ENCODE measurements at places on chromosomes 4 and X.
A peak's percentile ranks its signal among the peaks of the same experiment; 100 is the strongest.

GRCh38 chrX:154714925-154715324, 36.0 kb downstream of the GAB3 start:
- DNase-seq: peak; percentile 64

- no peak for DNase-seq
Observed at GRCh38 chrX:38612281-38612680, 50.9 kb downstream of the TSPAN7 start.

GRCh38 chr4:78002260-78002659, 54.9 kb upstream of the FRAS1 start:
- no peak for DNase-seq

GRCh38 chr4:169251291-169252235, 19.2 kb downstream of the SH3RF1 start:
- DNase-seq: no peak

DNA sequence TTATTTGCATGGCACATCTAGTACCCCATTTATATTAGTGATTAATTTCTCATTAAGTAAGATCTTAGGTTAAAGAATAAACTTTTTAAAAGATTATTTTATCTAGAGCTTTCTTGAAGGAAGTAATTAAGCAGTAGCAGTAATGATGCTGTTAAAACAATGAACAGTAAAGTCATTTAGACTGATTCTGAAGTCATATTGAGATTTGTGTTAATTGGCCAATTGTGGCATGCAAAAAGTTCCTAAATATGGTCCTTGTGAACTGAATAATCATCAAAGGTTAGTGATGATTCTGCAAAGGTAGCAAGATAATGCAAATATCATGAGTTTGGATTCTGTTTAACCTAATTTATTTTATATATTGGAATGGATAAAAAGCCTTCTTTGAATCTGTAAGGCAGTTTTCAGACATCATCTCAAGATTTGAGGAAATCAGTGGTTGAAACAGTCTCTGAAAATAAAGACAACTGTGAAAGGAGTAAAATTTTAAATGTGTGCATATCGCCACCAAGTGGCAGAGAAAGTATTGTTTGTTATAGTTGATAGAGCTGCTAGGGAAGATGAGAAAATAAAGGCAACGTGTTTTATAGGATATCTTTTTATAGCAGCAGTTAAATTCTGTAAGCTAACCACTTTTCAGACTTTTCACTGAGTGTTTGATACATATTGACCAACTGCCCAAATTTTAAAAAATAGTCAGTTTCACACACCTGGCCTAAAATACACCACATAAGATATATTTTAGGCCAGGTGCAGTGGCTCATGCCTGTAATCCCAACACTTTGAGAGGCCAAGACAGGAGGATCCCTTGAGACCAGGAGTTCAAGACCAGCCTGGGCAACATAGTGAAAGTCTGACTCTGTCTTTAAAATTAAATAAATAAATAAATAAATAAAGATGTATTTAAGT, 79.6 kb downstream of the CCKAR start:
- no peak for DNase-seq

DNA sequence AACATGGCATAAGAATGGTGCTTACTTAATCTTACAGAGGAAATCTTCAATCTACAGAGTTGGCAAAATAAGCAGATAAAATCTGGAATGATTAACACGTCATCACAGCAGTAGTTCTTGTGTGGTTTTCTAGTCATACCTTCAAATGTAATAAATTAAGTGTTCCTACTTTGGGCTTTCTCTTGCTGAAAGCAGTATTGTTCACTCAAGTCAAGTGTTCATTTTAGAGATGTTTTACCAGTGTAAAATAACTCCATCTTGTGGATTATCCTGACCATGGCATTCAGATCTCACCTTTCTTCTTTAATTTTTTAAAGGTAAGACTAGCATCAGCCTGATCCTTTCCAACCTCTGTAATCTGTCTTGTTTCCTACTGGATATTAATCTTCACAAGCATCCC, 72.9 kb downstream of the ADAMTS3 start:
- no peak for DNase-seq

DNA sequence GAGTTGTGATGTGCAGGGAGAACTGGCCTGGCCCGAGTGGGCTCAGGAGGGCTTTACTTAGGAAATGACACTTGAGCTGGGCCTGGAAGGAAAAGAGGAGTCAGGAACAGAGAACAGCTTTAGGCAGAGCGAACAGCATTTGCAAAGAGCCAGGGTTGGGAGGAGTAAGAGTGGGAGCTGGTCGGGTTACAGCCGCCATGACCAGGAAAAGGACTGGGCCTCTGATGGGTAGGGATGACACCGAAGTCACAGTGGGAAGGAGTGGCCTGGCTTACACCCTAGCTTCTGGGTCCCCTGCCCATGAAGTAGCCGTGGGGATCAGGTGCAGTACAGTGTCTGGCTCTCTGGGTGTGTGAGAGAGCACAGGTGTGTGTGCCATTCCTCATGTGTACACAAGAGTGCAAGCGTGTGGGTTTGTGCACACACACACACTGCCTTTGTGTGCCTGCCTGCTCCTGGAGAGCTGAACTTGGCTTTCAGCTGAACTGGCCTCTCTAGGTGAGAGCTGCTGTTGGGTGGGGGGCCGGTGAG, 31.6 kb downstream of the TRMT44 start:
- DNase-seq: no peak

- DNase-seq: peak; percentile 35
Observed at GRCh38 chr4:184282251-184282713, 64.6 kb upstream of the ENPP6 start.

DNA sequence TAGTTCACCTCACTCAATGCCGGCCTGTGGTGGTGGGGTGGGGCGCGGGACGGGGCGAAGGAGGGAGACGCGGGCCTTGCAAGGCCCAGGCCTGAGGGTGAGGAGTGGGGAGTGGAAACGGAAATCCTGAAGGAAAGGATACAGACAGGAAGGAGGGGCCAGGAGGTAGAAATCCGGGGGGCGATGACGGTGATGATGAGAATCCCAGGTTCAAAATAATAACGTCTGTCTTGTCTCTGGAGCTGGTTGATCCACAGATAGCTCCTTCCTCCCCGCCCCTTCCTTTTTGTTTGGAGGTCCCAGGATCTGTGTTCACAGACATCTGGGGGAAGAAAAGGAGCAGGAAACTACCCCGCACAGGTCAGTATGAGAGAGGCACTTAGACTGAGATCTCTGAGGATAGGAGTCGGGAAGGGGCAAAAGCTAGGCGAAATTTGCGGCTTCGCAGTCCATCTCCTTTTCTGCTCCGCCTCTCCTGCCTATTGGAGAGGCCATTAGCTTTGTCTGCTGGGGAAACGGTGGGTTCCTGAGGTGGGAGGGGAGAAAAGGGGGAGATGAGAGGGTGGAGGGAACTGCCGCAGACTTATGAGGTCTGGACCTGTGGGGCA, 746 bp downstream of the TCEAL7 start:
- DNase-seq: no peak

DNA sequence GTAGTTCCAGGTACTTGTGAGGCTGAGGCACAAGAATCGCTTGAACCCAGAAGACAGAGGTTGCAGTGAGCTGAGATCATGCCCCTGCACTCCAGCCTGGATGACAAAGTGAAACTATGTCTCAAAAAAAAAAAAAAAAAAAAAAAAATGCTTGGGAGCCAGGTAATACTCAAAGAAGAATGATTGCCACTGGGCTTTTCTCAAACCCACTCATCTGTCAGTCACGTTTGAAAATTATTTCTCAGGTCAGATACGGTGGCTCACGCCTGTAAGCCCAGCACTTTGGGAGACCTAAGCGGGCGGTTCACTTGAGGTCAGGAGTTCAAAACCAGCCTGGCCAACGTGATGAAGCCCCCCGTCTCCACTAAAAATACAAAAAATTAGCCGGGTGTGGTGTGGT, 155.7 kb downstream of the RELL1 start:
- no peak for DNase-seq

DNA sequence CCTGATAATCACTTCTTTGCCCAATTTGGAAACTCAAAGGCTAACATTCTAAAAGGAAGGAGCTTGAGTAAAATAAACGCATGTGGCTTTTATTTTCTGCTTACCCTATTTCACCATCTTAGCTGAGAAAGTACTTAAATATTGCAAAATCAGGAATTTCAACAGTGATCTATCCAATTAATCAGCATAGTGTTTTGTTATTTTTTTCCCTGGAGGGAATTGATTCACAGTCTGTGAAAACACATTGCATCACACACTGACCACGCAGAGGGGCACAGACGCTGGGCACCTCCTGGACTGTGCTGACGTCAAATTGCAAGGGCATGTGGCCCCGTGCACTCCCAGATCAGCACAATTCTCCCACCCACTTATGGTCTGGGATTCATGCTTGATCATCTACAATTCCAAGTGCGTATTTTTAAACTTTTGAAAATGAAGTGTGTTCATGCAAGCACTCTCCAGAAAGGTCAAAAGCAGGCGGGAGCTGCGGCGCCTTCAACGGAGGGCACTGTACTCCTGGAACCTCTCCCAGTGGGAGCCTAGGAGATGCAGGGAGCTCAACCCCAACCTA, 320.6 kb upstream of the PPARGC1A start:
- no peak for DNase-seq

- DNase-seq: no peak
Observed at GRCh38 chr4:13201241-13201640, 282.9 kb downstream of the RAB28 start.

GRCh38 chrX:129823522-129823921, 20.2 kb downstream of the ZDHHC9 start:
- no peak for DNase-seq

- no peak for DNase-seq
Observed at GRCh38 chr4:82777857-82778525, 20.6 kb downstream of the SCD5 start.

- DNase-seq: no peak
Observed at GRCh38 chrX:124573468-124573867, 227.1 kb downstream of the SH2D1A start.

- no peak for DNase-seq
Observed at GRCh38 chr4:22216278-22216677, 267.7 kb upstream of the KCNIP4 start.

- no peak for DNase-seq
Observed at GRCh38 chr4:126172126-126172525, 857.4 kb downstream of the FAT4 start.

DNA sequence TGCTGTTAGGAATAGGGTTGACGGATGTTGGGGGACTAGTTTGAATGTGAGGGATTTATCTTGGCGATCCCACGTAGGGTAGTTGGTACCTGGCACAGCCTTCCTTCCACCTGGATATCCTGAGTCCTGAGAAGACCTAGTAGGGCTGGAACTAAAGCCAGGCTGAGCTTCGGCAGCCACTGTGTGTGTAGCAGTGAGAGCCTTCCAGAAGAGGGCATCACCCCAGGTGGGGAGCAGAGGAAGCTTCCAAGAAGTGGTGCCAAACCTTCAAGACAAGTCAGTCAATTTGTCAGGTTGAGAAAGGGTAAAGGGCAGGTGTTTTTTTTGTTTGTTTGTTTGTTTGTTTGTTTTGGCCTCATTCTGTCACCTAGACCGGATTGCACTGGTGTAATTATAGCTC, 1.2 kb upstream of the FGFBP2 start:
- DNase-seq: no peak

- no peak for DNase-seq
Observed at GRCh38 chr4:5609306-5610007, 98.9 kb downstream of the EVC2 start.

GRCh38 chr4:145019346-145019745, 78.7 kb downstream of the ANAPC10 start:
- peak; percentile 21 for DNase-seq

DNA sequence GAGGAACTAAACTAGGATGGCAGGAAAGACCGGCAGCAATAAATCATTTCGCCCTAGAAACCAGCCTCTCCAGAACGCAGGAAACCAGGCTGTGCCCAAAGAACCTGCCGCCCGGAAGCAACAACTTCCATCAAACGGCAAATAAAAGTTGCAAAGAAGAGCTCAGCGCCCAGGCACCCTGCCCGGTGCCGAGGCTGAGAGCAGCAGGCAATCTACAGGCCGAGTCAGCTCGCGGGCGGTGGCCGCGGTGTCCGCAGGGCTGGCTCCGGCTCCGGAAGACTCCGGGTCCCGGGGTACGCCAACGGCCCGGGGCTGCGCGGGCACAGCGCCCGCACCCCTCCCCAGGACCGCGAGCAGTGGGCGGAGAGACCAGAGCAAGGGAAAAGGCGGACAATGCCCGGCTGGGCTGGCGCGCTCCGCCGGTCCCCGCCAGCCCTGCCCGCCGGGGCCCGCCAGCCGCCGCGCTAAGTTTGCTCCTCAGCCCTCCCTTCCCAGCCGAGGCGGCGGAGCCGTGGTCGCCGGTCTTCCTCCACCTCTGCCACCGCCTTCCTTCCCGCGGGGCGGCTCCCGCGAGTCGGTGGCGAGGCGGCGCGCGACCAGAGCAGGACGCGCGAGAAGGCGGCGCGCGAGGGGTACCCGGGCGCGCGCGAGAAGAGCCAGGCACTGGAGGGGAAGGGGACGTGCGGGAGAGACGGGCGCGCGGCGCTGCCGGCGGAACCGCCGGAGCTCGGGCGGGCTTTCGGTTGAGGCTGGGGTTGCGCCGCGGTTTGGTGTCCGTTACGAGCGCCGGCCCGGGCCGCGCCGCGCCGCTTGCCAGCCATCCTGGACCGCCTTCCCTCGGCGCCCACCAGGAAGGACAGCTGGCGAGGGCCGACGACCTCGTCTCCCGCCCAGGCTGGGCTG, 733 bp downstream of the FRYL start:
- peak; percentile 67 for DNase-seq

DNA sequence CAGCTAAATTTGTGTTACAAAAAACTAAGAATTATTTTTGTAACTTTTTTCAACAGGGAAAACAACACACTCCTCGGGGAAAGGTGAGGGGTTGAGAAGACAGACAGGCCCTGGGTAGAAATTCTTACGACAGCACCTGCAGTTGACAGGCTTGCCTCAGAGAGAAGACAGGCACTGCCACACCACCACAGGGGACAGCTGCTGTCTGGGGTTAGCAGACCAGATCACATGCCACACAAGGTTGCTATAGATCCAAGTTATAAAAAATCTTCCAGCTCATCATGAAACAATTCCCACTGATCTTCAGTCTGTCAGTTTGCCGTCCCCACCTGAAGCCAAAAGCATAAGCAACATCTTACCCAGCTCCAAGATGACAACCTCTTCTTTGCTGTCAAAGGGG, 143.2 kb upstream of the ZCCHC13 start:
- DNase-seq: no peak

DNA sequence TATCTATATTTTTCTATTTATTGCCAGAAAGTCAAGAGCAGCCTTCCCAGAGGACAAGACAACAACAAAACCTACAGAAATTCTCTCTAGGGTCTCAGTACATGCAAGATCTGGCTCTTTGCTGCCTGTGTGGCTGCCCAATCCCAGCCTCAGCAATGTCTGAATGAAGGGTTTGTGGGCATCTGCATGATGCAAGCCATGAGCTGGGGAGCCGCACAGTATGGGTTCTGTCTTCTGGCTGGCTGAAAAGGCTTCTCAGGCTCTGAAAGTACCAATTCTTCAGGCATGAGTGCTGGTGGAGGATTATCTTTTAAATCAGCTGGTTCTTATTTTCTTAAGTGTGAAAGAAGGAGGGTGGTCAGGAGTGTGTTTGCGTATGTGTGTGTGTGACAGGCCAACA, 104.6 kb downstream of the PDGFRA start:
- DNase-seq: no peak

- no peak for DNase-seq
Observed at GRCh38 chrX:31658360-31658759, 586.5 kb upstream of the FTHL17 start.

GRCh38 chr4:153755186-153755585, 4.6 kb downstream of the RNF175 start:
- DNase-seq: peak; percentile 47

GRCh38 chr4:13461191-13461905, 22.8 kb downstream of the RAB28 start:
- DNase-seq: no peak

- no peak for DNase-seq
Observed at GRCh38 chr4:182015014-182015413, 228.2 kb upstream of the TENM3 start.

- peak; percentile 72 for DNase-seq
Observed at GRCh38 chr4:36244257-36245082, at the start of gene ARAP2. Gene ARAP2 (minus strand): TSS chr4:36244514. CDS start chr4:36229486, 15,028 bp downstream.
